ENCODE measurements at places on chromosomes 16 and 17. TPM values are rescaled to one million over a fixed set of nuclear protein-coding genes. Genes with fewer than 3 reads are reported as not detected.

GRCh38 chr16:24986512-24987303 is 28.5 kb downstream of the ARHGAP17 start:
- no peak for DNase-seq
- peaks cover 48% of the 10 kb centered on the region for H3K4me1 ChIP-seq
- no peak overlapping the region for H3K4me3 ChIP-seq
- H3K36me3 ChIP-seq = peaks cover 7% of the 10 kb centered on the region
- no peak overlapping the region for H3K27ac ChIP-seq

HAP1 gene
- 0.31 TPM for total RNA-seq

OR2C1 gene
- not detected for total RNA-seq

ABCA10 gene
- 1.6 TPM for total RNA-seq

GRCh38 chr17:44961921-44962350 is 6.2 kb downstream of the C1QL1 start:
- H3K36me3 ChIP-seq = no peaks in the 10 kb centered on the region
- peaks cover 63% of the 10 kb centered on the region for H3K27me3 ChIP-seq
- H3K4me3 ChIP-seq = no peak overlapping the region
- peaks cover 6% of the 10 kb centered on the region for H3K4me1 ChIP-seq
- no peak for DNase-seq
- H3K27ac ChIP-seq = no peak overlapping the region

Data from activated CD4-positive, alpha-beta T cell treated with anti-CD3 and anti-CD28 coated beads, Interleukin-2, amount 10 ng/mL, durations not matched to agents 7 days and 5 days (primary cell).